ENCODE measurements at places on chromosomes 2 and 18.

- DNase-seq, result no peak
Observed at GRCh38 chr2:215104226-215104625, 34.2 kb downstream of the ABCA12 start.

- DNase-seq, result no peak
Observed at GRCh38 chr2:195044801-195045200, 612.2 kb upstream of the SLC39A10 start.

DNA sequence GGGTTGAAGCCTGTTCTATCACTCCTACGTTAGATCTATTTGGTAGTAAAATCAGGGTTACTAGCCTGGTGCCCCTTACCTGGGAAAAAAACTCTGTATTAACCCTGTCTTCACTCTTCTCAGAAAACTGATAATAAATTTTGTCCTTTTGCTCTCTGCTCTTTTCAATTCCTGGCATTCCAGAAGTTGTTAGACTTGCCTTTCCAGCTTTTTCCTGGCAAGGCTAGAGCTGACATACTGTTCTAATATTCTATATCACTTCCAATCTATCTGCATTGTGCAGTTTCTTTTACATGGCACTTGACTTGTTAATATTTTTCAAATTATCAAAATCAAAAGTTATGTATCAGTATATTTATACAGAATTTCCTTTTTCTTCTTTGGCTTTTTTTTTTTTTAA, 162.2 kb downstream of the FIGN start:
- no peak for DNase-seq

DNA sequence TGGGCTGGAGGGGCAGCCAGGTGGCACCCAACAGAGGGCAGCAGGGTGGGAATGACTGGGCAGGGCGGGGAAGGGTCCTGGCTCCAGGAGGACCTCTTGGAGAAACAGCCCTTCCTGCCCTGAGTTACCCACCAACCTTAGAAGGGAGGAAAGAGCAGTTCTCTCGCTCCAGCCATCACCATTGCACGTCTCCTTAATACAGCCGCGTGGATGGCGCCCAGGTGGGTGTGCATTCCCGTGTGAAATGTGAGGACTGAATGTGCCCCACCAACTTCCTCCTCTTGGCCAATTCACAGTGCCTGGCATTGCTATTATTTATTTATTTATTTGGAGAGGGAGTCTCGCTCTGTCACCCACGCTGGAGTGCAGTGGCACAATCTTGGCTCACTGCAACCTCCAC, 107.0 kb downstream of the SMIM21 start:
- DNase-seq, result no peak

GRCh38 chr2:3079959-3080948, 297.4 kb downstream of the EIPR1 start:
- DNase-seq, result no peak

DNA sequence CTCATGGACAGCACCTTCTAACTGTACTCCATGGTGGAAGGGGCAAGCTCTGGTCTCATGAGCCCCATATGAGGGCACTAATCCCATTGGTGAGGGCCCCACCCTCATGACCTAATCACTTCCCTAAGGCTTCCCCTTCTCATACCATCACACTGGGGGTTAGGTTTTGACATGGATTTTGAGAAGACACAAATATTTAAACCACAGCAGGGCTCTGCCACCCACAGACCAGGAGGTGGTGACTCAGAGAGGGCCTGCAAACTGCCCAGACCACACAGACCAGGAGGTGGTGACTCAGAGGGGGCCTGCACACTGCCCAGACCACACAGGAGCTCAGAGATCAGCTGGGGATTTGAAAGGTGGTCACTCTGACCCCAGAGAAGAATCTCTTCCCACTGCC, 222.0 kb downstream of the KLHL29 start:
- no peak for DNase-seq

GRCh38 chr2:195819276-195819675, 162.2 kb downstream of the SLC39A10 start:
- no peak for DNase-seq

GRCh38 chr2:65220432-65221131, 7.0 kb upstream of the ACTR2 start:
- no peak for DNase-seq

DNA sequence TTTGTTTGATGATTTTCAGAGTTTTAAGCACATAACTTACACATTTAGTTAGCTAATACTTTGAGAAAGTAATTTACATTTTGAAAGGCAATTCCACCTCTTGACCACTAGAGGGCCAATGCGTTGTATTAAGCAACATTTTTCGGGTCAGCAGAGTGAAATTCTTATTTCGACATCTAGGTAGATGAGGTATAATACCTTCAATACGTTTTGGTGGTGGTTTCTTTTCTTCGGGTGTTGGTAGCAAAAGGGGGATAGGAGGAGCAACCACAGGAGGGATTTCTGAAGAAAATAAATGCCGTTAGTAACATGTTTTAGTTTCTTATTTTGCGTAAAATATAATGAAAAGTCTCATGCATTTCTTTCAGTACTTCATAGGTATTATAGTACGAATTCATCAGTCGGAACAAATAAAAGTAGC, 106.3 kb downstream of the TTN start:
- no peak for DNase-seq
